SW 1271 (cell line): ENCODE measurements at places on chromosomes 12 and 14.

DNA sequence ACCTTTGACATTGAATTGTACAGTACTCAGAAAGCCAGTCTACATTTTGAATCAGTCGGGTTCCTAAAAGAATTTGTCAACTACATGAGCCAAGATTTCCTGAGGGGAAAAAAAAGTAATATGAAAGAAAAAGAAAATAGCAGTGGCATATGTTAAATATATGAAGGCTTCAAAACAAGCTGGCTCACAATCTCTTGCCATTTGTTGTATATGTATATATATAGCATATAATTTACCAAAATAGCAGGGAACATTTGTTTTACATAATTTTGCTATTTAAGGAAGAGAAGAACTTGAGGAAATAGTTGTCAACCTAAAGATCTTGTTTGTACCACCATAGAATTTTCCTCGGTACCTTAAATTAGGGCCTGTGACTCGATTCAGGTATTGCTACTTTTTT, 16.9 kb downstream of the SVOP start:
- no peak for DNase-seq

DNA sequence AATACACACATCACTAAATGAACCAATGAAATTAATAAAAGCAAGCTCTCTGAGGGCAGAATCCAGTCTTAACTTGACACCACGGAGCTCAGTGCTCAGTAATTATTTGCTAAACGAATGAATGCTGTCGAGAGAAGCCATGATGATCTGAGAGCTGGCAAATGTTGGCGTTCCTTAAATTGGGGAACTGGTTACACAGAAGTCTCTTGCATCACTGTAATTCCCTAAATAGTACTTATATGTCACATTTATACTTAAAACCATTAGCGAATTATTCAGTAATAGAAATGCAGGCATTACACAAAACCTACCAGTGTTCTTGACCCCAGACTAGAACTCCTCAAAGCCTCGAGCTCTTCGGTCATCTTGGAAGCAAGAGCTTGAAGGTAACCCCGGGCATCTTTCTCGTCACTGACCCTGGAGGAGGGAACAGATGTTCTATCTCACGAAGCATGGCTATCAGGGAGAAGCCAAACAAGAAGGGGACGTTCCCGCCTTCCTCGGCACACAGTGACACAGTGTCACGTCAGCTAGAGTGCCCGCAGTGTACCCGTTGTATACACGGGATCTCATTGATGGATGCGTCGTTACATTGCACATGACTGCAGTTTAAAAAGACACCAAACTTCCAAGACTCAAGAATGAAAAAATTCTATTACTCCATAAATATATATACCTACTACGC, 43.6 kb downstream of the AMN start:
- no peak for DNase-seq

GRCh38 chr14:98037831-98038230, 1234.2 kb downstream of the BCL11B start:
- DNase-seq: no peak

- DNase-seq: no peak
Observed at GRCh38 chr14:104558231-104559027, 21.1 kb upstream of the C14orf180 start.

DNA sequence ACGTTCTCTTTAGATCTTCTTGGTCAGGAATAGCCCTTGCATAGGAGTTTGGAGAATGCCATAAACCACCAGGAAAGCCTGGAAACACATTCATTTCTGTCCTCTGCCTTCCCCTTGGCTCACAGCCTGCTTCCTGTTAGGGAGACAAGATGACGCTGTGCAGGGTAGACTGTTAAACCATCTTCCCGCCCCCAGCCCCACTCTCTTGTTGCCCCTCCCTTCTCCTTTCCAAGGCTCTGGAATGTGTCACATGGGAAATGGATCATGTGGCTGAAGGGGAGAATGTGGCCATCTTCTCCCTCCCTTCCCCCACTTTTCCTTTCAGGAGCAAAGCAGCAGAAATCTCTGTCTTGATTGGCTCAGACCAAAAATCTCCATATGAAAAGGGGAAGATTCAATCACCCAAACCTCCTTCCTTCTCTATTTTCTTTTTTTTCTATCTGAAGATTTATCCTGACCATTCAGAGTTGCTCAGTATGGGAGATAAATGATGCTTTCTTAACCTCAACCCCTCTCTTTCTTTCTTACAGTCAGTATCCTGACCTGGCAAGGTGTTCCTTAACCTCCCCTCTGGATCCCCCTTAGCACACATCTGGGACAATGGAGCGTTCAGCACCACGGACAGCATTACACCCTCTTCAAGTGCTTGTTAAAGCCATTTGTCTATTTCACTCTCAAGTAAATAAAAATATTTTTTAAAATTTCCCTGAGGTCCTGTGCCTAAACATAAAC, 11.4 kb downstream of the GPR19 start:
- DNase-seq: no peak

DNA sequence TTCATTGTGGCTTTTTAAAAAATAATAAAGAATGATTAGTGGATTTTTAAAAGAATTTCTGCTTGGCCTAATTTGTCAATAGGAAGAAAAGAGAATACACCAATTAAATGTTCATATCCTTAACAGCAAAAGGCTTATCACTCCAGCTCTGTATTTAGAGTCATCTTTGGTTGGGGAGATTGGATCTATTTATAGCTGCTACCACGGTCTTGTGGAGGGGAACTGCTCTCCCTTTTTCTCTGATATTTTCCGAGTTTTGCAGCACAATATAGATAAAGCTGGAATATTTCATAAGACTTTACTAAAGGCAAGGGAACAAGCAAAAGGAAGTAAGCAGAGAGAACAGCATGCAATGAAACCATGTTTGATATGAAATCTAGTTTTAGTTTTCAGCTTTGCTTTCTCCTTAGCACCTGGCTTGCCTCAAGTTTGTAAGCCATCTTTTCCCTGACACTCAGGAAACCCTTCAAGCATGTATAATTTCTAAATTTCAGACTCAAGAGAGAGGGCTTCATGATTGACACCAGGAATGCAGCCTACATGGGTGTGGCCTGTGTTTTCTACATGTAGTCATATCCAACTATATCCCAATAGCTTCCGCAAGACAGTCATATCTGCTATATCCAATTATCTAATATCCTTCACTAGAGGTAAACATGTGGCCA, 35.2 kb downstream of the BRMS1L start:
- no peak for DNase-seq

GRCh38 chr12:128743916-128744315, 79.8 kb downstream of the SLC15A4 start:
- no peak for DNase-seq
